ENCODE measurements at places on chromosomes 6 and 20. TPM values are rescaled to one million over a fixed set of nuclear protein-coding genes. Genes with fewer than 3 reads are reported as not detected.

DNA sequence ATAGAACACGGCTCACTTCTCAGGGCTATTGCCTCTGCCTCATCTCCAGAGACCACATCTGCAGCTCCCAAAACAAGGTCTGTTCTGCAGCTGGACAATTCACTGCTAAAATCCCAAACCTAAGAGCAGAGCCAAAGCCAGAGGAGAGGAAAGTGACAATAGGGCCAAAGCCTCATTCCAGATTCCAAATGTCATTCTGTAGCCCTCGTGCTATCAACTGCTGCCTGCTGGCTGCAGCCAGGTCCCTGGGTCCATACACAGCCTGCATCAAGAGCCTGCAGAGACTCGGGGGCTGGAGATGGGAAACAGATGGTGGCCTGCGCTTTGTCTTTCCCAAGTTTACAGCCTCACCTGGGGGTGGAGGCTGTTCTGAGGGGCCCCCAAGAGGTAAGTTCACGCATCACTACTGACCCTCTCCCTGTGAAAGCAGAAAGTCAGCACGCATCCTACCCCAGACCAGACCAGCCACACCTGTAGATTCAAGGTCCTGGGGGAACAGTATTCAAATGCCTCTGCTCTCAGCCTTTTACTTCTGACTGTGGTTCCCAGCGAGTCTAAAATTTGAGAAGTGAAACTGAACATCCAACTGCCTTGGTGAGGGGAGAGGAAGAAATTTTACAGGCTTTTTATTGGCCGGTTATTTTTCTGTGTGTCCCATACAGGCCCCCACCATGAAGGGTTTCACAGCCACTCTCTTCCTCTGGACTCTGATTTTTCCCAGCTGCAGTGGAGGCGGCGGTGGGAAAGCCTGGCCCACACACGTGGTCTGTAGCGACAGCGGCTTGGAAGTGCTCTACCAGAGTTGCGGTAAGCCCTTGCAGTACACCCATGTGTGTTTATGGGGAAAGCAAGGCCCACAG, at the start of gene LY86:
LY86 (plus strand) TSS at position 657 of the 860 bp plus-strand sequence; CDS start at position 672, 15 bp downstream.
- DNase-seq: peak; percentile 63

The MOG gene
- total RNA-seq: 161 TPM

DNA sequence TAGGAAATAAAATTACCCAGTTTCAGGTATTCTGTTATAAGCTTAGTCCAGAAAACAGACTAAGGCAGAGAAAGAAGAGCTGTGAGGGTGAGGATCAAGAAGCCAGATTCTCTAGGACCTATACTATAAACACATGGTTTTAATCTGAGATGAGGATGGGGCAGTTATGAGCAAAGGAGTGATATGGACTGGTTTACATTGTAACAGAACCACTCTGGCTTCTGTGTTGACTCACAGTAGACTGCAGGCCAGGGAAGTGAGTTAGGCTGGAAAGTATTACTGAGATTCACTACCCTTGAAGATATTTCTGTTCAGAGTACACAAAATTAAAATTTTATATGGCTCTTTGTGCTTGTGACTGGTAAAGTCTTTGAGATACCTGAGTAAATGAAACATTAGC, 3.2 kb upstream of the RWDD1 start:
- DNase-seq: no peak

The FBXO30 gene
- total RNA-seq: 12.4 TPM

GRCh38 chr6:15550546-15551123, 112.2 kb downstream of the DTNBP1 start:
- no peak for DNase-seq

DNA sequence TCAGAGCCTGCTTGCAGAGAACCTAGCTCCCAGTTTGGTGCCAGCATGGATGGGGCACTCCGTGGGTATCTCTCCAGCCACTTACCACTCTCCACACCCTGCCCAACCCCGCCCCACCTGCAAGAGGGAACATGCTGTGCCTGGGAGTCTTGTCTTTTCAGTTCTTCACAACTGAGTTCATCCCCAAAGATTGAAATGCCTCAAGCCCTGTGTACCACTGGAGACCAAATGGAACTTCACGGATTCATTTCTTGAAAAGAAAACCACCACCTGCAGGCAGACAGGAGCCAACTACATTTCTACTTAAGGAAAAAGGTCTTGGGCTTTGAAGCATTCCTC, 50.1 kb downstream of the TRERF1 start:
- DNase-seq: no peak

GRCh38 chr6:17476511-17476910, 83.1 kb downstream of the CAP2 start:
- no peak for DNase-seq

The PCK1 gene
- 4.0 TPM for total RNA-seq

The MCCD1 gene
- total RNA-seq: not detected

All from dorsolateral prefrontal cortex (tissue), 122 donors.